Fibroblast of villous mesenchyme (primary cell): ENCODE measurements at places on chromosomes 6 and 20.
A peak's percentile ranks its signal among the peaks of the same experiment; 100 is the strongest.

DNA sequence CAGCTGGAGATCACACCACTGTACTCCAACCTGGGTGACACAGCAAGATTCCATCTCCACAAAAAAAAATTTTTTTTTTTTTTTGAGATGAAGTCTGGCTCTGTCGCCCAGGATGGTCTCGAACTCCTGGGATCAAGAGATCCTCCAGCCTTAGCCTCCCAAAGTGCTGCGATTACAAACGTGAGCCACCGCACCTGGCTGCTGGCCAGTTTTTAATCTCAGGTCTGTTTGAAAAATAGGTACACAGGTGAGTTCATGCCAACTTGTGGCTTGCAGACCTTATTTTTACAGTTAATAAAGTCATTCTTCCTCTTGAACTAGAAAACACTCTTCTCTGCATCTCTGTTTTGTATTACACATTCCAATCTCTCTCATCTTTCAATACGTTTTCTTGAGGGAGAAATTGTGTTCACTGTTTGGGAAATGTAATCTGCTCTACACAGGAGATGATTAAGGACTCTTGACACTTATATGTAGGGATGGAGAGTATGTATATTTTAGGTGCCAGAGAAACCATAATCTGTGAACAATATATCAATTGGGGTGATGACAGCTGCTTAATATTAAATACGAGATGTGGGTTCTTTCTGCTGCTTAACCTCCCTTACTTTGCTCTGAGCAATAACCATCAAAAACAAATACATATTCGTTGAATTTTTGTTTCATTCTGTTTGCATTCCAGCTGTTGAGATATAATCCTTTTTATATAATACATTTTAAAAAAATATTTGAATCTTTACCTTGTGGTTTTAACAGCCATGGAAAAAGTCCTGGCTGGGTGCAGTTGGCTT, 17.7 kb upstream of the RIPOR3 start:
- peak; percentile 83 for DNase-seq

- DNase-seq: no peak
These were observed 54.3 kb upstream of the STX16 start for GRCh38 chr20:58596750-58597248.

GRCh38 chr6:71529769-71530168, 241.2 kb downstream of the OGFRL1 start:
- DNase-seq: no peak

DNA sequence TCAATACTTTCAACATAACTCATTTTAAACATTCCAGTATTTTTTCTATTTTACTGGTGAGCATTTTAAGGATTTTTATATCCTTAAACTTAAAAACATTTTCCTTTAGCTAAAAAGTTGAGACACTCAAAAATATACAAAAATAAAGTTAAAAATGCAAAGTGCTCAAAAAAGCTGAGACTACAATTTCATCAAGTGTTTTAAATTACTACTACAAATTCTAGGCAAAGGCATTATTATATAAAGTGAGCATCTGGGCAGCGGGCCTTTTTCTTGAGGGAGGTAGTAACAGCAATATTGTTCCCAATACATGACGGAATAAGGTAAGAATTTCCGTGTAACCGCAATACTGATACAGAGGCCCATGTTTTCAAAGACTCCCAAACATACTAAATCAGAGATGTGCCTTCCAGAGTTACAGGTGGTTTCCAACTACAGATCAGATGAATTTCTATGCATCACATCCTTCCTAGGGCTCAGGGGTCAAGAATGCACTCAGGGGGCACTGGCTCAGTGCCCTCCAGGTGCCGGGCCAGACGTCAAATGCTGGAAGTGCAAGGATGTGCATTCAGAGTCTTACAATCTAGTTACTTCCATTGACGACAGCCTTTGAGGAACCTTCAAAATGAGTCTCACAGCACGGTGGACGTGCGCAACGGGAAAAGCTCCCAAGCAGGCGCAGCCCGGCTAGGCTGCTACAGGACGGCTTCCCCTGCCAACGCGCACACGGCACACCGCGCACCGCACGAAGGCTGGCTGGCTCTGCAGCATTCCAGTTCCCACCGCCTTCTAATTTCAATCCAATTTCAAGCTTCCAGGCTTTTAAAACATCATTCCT, 1.7 kb downstream of the PHF10 start:
- DNase-seq: peak; percentile 79

DNA sequence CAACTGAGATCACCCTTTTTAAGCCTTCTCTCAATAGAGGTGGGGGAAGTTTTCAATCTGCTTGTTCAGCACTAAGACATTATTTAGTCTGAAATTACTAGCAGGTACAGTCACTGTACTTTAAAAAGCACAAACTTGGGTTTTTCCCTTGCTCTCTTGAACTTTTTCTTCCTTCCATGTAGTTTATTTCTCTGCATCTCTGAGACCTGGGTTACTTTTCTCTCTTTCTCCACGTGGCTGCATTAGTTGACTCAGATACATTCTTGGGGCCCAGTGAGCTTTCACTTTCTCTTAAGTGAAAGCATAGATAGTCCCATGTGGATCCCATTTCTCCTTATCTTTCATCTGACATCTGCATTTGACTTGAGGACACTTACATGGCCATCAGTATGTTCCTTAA, 433.9 kb upstream of the MAP3K7 start:
- no peak for DNase-seq

DNA sequence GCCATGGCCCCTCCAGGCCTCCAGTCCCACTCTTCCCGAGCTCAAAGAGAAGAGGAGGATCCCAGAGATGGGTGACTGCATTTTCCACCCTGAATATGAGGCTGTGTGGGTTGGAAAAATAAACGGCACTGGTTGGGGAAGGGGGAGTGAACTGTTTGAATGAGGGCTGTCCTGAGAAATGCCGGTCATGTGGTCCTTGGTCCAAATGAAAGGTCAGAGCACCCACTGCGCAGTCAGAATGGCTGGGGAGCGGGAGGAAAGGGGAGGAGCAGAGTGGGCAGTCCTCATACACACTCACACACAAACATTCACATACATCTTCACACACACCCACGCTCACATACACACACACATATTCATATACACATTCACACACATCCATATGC, 83.1 kb downstream of the MRPL14 start:
- DNase-seq: no peak

GRCh38 chr6:88490908-88491264, 324.7 kb upstream of the CNR1 start:
- DNase-seq: no peak
